ENCODE measurements at places on chromosomes 11 and 22.

- DNase-seq: peak; percentile 32
Observed at GRCh38 chr11:72430741-72431570, 3.4 kb downstream of the CLPB start.

DNA sequence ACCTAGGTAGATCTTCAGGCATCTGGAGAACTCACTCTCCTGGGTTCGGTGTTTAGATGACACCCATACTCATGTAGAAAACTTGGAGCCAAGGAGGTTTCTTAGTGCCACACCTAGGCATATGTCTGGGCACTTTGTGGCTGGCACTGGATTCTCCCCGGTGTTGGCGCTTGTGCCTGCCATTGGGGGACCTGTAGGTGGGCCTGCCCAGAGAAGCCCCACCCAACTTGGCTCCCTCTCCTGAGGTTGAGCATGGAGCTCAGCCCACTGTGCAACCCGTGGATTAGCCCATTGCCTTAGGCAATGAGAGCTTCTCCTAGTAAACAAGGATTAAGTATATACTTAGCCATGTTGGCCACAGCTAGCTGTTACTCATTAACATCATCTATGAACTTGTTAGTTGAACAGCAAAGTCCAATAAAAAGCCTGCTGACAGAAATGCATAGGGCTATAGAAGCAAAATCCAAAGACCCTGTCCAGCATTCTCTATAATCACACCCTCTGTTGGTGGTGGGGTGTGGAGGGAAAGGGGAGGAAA is 335.5 kb upstream of the CHORDC1 start:
- no peak for DNase-seq

DNA sequence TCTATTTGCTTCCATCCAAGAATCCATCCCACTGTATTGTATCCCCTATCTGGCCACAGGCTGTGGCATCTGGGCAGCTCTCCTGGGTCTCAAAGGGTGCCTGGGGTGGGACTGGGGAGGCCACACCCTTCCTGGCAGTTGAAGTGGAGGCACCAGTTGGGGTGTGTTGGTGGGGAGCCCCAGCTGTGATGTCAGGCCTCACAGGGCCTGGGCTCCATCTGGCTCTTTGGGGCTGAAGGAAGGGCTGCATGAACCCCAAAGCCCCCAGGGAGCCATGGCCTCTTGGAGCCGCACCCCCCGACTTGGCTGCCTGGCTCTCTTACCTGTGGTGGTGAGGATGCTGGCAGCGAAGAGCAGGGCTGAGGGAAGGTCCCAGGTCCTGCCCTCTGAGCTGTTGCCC is 469 bp downstream of the KCNK7 start:
- no peak for DNase-seq

DNA sequence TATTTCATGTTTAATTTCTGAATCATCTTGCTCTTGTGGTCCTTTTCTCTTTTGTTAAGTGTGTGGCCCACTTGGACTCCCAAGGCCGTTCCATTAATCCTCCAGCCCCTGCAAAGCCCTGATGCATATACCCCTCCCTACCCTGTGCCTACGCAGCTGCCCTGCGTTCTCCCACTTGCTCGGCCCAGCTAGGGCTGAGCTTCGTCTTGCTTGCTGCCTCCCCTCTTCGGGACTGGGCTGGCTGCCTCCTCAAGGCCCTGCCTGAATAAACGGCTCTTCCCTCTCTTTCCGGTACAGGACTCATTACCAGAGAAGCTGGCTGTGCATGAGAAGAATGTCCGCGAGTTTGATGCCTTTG is 28.5 kb downstream of the ARHGAP1 start:
- no peak for DNase-seq

DNA sequence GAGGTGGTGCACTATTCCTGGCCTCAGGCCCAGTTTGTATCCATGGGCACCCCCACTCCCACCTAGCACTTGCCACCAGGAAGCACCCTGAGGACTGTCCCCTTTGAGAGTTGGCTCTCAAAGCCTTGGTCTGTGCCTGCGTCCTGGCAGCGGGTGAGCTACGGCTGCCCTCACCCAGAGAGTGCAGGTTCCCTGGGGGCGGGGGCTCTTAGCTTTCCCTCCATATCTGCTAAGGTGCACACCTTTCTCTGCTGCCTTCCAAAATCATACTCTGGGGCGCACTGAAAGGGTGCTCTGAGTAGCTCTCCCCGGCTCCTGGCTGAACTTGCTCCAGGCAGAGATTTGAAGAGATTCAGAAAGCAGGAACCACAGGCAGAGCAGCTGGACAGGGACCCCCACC is 7.1 kb downstream of the KCNQ1 start:
- DNase-seq: no peak

DNA sequence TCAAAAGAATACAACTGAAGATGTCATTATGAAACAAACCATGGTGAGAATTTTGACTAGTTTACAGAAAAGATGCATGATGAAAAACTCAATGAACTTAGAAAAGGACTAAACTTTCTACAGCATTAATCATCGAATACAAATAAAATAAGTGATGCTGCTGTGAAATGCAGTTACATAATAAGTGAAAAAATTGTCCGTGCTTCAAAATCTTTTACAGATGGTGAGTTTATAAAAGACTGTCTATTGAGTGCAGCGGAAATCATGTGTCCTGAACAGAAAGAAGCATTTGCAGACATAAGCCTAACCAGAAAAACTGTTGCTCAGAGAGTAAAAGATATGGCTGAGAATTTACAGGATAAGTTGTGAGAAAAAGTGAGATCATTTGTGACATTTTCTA is 33.8 kb downstream of the NEAT1 start:
- no peak for DNase-seq

GRCh38 chr11:17601676-17602075 is 54.6 kb downstream of the OTOG start:
- no peak for DNase-seq

GRCh38 chr22:45349916-45350315 is 40.2 kb downstream of the FAM118A start:
- DNase-seq: no peak

GRCh38 chr22:28783786-28784671 is 11.5 kb downstream of the CCDC117 start:
- DNase-seq: no peak

DNA sequence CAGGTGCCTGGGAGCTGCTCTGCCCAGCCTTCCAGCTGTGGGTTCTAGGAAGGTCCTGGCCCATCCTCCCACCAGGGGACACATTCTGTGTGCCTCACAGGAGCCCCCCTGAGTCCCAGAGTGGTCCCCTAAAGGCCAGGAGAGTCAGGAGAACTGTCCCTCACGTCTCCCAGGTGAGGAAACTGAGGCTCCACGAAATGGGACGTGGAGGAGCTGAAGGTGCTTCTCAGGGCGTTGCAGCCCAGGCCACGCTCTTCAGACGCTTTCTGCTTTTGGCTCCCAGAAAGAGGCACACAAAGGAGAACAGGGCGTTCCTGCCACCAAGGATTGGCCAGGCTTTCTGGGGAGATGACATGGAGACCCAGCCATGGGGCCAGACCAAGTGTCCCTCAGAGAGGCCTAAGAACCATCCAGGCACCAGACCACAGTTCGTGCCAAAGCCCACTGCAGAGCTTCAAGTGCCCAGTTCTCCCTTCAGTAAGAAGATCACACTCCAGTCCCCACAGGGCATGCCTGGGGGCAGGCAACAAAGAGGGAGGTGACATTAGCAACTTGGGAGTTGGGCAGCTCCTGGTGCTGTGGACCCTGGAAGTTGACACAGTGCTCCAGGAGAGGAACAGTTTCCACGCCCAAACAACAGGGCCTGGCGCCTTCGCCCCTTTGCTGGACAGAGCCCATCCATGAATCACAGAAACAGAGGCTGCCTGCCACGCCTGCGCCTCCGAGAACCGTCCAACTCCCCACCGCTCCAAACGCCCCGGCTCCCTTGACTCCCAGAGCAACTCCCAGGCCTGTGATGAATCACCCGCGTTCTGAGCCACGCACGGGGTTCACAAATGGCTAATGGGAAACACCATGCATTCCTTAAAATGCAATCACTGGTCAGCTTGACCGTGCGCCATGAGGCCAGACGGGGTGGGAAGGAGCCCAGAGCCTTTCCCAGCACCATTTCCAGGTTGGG is 589.2 kb downstream of the BRD1 start:
- no peak for DNase-seq

DNA sequence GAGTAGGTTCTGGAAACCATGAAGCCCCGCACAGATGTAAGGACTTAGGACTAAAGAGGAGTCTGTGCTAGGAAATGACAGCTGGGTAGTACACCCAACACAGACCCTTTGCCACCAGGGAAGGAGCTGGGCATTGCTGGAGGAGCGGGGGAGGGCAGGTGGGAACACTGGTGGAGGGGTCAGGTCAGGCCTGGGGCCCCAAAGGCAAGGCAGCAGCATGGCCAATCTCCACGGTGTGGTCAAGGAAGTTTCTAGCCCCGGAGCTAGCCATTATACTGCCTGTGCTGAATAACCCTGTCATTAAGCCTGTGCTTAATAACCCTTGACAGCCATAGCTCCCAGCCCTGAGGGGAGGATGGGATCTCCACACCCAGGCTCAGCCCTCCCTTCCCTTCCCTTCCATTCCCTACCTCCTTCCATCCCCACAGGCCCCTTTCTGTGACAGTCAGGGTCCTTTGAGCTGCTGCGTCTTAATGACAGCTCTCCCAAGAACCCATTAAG is 2.1 kb downstream of the TMPRSS4 start:
- no peak for DNase-seq

Measured in stimulated activated naive CD8-positive, alpha-beta T cell treated with anti-CD3 and anti-CD28 coated beads, Interleukin-15, Interleukin-2, amounts not matched to agents 100 U/mL and 50 U/mL, for 24 hours (primary cell).